CD4-positive, alpha-beta T cell (primary cell): ENCODE measurements at places on chromosomes 4 and X.

GRCh38 chr4:143421609-143422008, 84.9 kb downstream of the GAB1 start:
- no peak for DNase-seq

GRCh38 chrX:7146703-7147412, 654 bp upstream of the STS start:
- no peak for DNase-seq

DNA sequence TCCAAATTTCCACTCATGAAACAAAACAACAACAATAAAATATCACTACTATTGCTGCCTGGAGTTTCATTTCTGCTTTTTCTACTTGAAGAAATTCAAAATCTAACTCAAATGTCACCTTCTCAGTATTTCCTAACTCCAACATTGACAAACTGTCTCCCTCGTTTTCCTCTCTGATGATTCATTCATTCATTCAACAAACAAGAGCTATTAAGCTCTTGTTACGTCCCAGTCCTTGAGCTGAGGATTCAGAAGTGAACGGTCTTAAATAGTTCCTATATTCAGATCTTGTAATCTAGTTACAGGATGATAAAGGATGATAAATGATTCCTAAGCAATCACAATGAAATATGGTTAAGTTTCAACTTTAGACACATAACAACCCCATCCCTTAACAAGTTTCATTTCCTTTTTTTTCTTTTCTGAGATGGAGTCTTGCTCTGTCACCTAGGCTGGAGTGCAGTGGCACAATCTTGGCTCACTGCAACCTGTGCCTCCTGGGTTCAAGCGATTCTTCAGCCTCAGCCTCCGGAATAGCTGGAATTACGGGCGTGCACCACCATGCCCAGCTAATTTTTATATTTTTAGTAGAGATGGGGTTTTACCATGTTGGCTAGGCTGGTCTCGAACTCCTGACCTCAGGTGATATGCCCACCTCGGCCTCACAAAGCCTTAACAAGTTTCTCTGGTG, 1.7 kb downstream of the SLC9B2 start:
- DNase-seq, result no peak

GRCh38 chr4:16464651-16465050, 238.4 kb upstream of the TAPT1 start:
- DNase-seq, result no peak

DNA sequence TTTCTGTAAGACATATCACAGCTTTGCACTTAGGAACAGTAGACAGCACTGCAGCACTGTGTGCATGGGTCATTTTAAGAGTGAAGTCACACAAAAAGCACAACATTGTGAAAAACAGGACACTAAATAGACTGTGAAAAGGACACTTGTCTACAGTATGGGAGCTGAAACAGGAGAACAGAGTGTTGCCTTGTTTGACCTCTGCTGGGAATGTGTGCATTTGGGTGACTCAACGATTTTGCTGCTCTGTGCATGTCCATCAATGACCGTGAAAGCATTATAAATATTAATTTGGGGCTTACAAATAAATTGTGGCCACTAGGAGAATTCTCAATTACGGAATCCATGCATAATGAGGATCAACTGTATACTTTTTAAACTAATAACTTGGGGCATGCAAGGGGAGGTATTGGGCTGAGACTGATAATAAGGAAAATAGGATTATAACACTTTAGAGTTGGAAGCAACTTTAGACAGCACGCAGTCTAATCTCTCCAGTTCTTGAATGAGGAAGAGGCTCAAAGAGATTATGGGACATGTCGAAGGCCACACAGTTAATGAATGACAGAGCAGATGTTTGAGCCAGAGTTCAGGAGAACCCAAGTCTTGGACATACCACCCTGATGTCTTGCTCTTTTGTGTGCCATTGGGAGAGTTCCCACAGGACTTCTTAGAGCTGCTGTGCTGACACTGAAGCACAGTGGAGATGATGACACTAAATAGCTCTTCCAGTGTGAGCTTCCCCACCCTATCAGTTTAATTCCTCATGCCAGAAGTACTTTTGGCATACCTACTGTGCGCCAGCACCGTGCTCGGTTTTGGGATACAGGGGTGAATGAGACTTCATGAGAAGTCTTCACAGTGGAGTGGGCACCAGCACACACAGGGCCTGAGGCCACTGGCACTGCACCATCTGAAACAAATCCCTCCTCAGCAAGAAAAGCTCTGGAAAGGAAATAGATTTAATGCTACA, 79.3 kb downstream of the FRAS1 start:
- DNase-seq, result no peak

- DNase-seq, result no peak
These were observed 706 bp downstream of the CHIC1 start for GRCh38 chrX:73563738-73564068.
